ENCODE measurements at places on chromosomes 4 and X. TPM values are rescaled to one million over a fixed set of nuclear protein-coding genes. Genes with fewer than 3 reads are reported as not detected.
A peak's percentile ranks its signal among the peaks of the same experiment; 100 is the strongest.

DNA sequence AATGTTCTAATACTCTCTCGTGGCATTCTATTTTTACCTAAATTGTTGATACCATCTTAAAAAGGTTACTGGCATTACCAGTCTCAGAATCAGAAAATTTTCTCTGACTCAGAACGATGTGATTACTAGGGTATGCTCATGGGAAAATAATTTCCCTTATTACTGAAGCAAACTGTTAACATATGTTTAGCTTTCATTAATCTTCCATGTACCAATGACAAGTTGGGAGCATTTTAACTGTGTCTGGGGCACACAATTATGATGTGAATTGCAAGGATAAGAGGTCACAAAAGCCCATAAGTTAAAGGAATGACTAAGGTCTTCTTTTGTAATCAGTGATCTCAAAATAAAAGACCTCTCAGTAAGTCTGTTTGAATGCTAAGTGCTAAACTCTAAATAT, 1254.6 kb downstream of the PCDH18 start:
- no peaks in the 10 kb centered on the region for H3K4me1 ChIP-seq
- DNase-seq, result no peak
- H3K27ac ChIP-seq, result no peak overlapping the region

- H3K27ac ChIP-seq, result no peak overlapping the region
- H3K4me1 ChIP-seq, result peaks cover 2% of the 10 kb centered on the region
- H3K4me3 ChIP-seq, result no peak overlapping the region
- peak; percentile 27 for DNase-seq
- no peaks in the 10 kb centered on the region for H3K27me3 ChIP-seq
- H3K36me3 ChIP-seq, result no peaks in the 10 kb centered on the region
These were observed 35.4 kb downstream of the CEP44 start for GRCh38 chr4:174318829-174319764.

Gene PLXNB3
- 0.35 TPM for total RNA-seq

Gene MRFAP1L1
- total RNA-seq, result 74.5 TPM

- H3K4me1 ChIP-seq, result peaks cover 42% of the 10 kb centered on the region
- H3K27me3 ChIP-seq, result no peaks in the 10 kb centered on the region
- H3K4me3 ChIP-seq, result no peak overlapping the region
- peaks cover 4% of the 10 kb centered on the region for H3K36me3 ChIP-seq
- H3K27ac ChIP-seq, result no peak overlapping the region
- DNase-seq, result no peak
These were observed 9.2 kb downstream of the PALLD start for GRCh38 chr4:168506014-168506413.

DNA sequence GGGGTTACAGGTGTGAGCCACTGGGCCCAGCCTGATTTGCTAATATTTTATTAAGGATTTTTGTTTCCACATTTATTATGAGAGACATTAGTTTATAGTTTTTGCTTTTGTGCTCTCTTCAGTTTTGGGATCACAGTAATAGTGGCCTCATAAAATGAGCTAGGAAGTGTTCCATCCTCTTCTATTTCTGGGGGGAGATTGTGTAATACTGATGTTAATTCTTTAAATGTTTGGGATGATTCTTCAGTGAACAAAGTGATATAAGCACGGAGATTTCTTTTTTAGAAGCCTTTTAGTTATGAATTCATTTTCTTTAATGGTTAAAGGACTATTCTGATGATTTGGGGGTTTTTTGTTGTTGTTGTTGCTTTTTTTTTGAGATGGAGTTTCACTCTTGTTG, 41.3 kb downstream of the RBMX start:
- H3K27me3 ChIP-seq, result no peaks in the 10 kb centered on the region
- H3K27ac ChIP-seq, result no peak overlapping the region
- DNase-seq, result no peak
- no peak overlapping the region for H3K4me3 ChIP-seq
- peaks cover 2% of the 10 kb centered on the region for H3K4me1 ChIP-seq

Gene TEX13B
- total RNA-seq, result not detected

GRCh38 chr4:38650133-38650532, 13.9 kb upstream of the KLF3 start:
- H3K4me1 ChIP-seq, result peaks cover 38% of the 10 kb centered on the region
- DNase-seq, result no peak
- no peak overlapping the region for H3K27ac ChIP-seq
- H3K36me3 ChIP-seq, result peaks cover 9% of the 10 kb centered on the region
- H3K27me3 ChIP-seq, result peaks cover under 1% of the 10 kb centered on the region

Gene ATP1B4
- not detected for total RNA-seq

DNA sequence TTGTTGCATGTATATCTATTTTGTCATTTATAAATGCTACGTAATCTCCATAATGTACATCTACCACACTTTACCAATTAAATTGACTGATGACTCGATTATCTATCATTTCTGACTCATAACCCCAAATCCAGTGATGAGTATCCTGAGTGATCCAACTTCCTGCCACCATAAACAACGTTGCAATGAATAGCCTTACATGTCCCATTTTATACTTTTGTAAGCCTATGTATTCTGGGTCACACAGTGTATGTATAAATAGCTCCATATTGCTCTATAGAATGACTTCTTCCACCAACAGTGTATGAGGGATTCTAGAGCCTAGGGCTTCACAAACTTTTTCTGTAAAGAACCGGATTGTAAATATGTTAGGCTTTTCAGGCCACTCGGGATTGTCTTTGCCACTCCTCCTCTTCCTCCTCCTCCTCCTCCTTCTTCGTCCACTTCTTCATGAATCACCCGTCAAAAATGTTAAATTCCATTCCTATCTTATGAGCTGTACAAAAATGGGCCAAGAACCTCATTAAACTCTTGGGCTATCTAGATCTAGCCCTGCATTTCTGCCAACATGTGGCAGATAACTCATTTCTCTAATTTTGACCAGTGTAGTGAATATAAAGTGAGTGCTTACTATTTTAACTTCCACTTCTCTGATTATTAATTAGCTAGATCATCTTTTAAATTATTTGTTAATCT, 672.2 kb upstream of the AMOT start:
- H3K4me1 ChIP-seq, result no peaks in the 10 kb centered on the region
- no peaks in the 10 kb centered on the region for H3K36me3 ChIP-seq
- DNase-seq, result no peak
- no peak overlapping the region for H3K4me3 ChIP-seq
- H3K27ac ChIP-seq, result no peak overlapping the region

Measured in activated CD4-positive, alpha-beta T cell treated with anti-CD3 and anti-CD28 coated beads, Interleukin-2, amount 10 ng/mL, durations not matched to agents 7 days and 5 days (primary cell).